ENCODE measurements at places on chromosomes 1 and 21. TPM values are rescaled to one million over a fixed set of nuclear protein-coding genes. Genes with fewer than 3 reads are reported as not detected.
A peak's percentile ranks its signal among the peaks of the same experiment; 100 is the strongest.

DNA sequence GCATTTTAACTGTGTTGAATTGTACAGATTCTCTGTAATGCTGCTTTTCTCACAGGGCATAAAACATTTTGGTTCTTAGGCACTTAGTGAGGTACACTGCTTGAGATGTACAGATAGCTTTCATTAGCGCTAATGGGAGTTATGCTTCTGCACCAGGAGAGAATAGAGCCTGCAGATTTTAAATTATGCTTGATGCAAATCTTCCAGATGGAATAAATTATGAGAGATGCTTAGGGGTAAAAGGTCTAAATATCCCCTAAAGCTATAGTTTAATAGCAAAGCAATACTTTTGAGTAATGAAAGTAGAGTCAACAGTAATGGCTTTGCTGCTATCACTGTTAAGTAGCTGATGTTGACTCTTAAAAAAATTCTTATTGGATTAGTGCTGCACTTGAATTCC is 248.9 kb downstream of the S1PR1 start:
- H3K36me3 ChIP-seq, result no peaks in the 10 kb centered on the region
- no peak overlapping the region for H3K27ac ChIP-seq
- peaks cover 2% of the 10 kb centered on the region for H3K4me1 ChIP-seq
- H3K27me3 ChIP-seq, result no peaks in the 10 kb centered on the region
- no peak overlapping the region for H3K4me3 ChIP-seq
- DNase-seq, result no peak

DNA sequence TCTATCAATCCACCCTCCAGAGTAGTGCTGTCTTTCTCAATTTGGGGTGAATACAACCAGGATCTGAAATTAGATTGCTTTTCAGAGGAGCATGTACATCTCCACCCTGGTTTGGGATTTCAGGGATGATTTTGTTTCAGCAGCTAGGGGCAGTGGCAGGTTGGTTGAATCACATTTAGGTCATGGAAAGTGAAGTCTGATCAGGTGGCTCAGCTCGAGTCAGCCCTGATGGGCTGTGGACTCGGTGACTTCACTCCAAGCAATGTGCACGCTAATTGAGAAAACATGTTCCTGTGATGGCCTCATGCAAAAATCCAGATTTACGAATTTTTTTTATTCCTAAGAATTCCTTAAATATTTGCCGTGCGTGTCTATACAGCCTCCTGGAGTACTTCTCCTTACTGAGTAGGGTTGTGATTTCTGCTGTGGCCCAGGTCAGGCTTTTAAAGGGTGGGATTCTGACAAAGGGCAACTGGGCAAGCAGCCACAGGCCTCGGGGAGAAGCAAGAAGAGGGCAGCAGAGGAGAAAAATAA is 7.5 kb downstream of the NGF start:
- no peak overlapping the region for H3K4me3 ChIP-seq
- H3K36me3 ChIP-seq, result no peaks in the 10 kb centered on the region
- H3K27me3 ChIP-seq, result no peaks in the 10 kb centered on the region
- peak overlapping the region; percentile 65 for H3K27ac ChIP-seq

GRCh38 chr1:180646547-180646946 is 14.7 kb downstream of the XPR1 start:
- no peaks in the 10 kb centered on the region for H3K27me3 ChIP-seq
- H3K4me3 ChIP-seq, result no peak overlapping the region
- no peaks in the 10 kb centered on the region for H3K4me1 ChIP-seq
- no peaks in the 10 kb centered on the region for H3K36me3 ChIP-seq
- no peak overlapping the region for H3K27ac ChIP-seq

DNA sequence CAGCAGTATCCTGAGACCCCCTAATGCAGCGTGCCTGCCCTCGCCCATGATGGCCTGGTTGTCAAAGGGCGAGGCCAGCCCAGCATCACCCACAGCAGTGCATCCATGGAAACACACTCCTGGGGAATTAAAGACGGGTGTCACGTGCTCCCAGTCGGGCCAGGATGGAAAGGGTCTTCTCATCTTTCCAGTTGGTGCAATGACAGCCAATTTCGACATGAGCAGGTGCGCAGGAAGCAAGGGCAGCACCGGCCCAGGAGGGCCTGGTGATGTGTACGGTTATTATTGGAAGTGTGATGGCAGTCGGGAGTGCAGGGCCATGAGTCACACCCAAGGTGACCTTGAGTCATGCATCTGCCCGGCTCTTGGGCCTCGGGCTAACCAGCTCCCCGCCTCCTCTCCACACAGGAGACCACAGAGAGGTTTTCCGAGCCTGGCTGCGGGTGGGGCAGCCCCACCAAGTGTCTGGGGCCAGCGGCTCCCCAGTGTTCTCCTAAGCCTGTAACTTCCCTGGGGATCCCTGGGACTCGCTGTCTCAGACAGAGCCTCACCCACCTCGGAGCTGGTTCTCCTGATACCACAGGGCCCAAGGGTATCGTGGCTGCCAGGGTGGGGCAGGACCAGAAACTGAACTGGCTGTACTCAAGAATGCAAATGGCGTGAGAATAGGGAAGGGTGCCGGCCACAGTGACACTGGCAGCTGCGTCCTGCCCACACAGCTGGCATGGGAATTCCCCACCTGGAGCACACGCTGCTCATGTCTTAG is 119.8 kb downstream of the SIK1 start:
- H3K27ac ChIP-seq, result peak overlapping the region; percentile 34
- no peak for DNase-seq
- H3K4me3 ChIP-seq, result no peak overlapping the region
- no peaks in the 10 kb centered on the region for H3K27me3 ChIP-seq
- H3K4me1 ChIP-seq, result peaks cover 8% of the 10 kb centered on the region

DNA sequence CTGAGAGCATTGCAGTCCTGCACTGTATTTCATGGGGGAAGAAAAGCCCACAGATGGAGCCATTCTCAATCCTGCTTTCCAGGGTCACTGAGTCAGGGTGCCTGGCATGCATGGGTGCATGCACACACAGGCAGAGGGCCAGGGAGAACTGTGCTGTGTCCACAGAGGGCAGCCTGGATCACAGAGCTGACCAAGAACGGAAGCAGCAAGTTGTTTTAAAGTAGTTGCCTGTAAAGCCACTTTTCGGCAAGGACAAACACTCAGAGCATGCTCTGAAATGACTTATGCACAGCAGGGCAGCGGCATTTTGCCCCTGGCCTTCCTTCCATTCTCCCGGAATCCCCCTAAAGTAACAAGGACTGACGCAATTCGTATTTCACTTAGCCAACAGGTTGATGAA is 3.6 kb downstream of the ERG start:
- DNase-seq, result no peak
- H3K27ac ChIP-seq, result no peak overlapping the region
- H3K4me1 ChIP-seq, result peaks cover 2% of the 10 kb centered on the region
- H3K27me3 ChIP-seq, result no peaks in the 10 kb centered on the region
- H3K4me3 ChIP-seq, result peak overlapping the region; percentile 8
- no peaks in the 10 kb centered on the region for H3K36me3 ChIP-seq

- no peaks in the 10 kb centered on the region for H3K36me3 ChIP-seq
- no peaks in the 10 kb centered on the region for H3K27me3 ChIP-seq
- no peaks in the 10 kb centered on the region for H3K4me1 ChIP-seq
These were observed 60.4 kb downstream of the B3GALT5 start for GRCh38 chr21:39673163-39673562.

The FNDC7 gene
- 0.13 TPM for total RNA-seq

The SPRR3 gene
- not detected for total RNA-seq

DNA sequence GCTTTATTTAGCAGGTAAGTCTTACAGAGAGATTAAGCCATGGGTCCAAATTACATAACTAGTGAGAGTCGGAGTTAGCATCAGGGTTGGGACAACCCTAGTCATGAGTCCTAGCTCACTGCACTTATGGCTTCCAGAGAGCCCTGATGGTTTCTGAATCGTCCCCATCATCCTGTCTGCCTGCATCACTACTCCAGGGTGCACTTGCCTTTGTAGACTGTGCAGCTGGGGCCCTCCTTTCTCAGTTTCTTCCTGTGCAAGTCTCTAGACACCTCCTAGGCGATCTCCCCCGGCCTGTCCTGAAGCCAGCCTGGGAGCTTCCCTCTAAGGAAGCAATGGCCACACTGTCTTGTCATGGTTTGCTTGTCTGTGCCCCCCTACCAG is 37.1 kb downstream of the KIAA0040 start:
- H3K4me3 ChIP-seq, result no peak overlapping the region
- no peak for DNase-seq
- H3K4me1 ChIP-seq, result no peaks in the 10 kb centered on the region
- no peak overlapping the region for H3K27ac ChIP-seq
- H3K36me3 ChIP-seq, result no peaks in the 10 kb centered on the region
- no peaks in the 10 kb centered on the region for H3K27me3 ChIP-seq

DNA sequence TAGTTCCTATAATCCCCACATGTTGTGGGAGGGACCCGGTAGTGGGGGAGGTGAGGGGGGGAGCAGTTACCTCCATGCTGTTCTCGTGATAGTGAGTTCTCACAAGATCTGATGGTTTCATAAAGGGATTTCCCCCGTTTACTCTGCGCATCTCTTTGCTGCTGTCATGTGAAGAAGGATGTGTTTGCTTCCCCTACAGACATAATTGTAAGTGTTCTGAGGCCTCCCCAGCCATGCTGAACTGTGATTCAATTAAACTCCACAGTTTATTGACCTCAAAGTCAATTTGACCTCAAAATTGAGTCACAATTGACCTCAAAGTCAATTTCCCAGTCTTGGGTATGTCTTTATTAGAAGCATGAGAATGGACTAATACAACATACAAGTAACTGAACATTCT is 19.7 kb downstream of the DPH5 start:
- no peaks in the 10 kb centered on the region for H3K36me3 ChIP-seq
- H3K4me3 ChIP-seq, result no peak overlapping the region
- no peak overlapping the region for H3K27ac ChIP-seq
- no peaks in the 10 kb centered on the region for H3K27me3 ChIP-seq

GRCh38 chr1:63843010-63843409 is 69.2 kb downstream of the ROR1 start:
- no peaks in the 10 kb centered on the region for H3K36me3 ChIP-seq
- H3K4me3 ChIP-seq, result no peak overlapping the region
- peaks cover 1% of the 10 kb centered on the region for H3K4me1 ChIP-seq
- no peak overlapping the region for H3K27ac ChIP-seq

- DNase-seq, result no peak
- no peak overlapping the region for H3K4me3 ChIP-seq
- H3K4me1 ChIP-seq, result no peaks in the 10 kb centered on the region
- H3K36me3 ChIP-seq, result no peaks in the 10 kb centered on the region
- H3K27me3 ChIP-seq, result no peaks in the 10 kb centered on the region
- no peak overlapping the region for H3K27ac ChIP-seq
These were observed 78.9 kb downstream of the RAP1GAP start for GRCh38 chr1:21590126-21590880.

- no peaks in the 10 kb centered on the region for H3K4me1 ChIP-seq
- H3K27me3 ChIP-seq, result no peaks in the 10 kb centered on the region
- DNase-seq, result no peak
- H3K27ac ChIP-seq, result no peak overlapping the region
- H3K4me3 ChIP-seq, result no peak overlapping the region
- H3K36me3 ChIP-seq, result no peaks in the 10 kb centered on the region
These were observed 258.7 kb upstream of the AJAP1 start for GRCh38 chr1:4395676-4396075.

The ZMYM4 gene
- 64.3 TPM for total RNA-seq

DNA sequence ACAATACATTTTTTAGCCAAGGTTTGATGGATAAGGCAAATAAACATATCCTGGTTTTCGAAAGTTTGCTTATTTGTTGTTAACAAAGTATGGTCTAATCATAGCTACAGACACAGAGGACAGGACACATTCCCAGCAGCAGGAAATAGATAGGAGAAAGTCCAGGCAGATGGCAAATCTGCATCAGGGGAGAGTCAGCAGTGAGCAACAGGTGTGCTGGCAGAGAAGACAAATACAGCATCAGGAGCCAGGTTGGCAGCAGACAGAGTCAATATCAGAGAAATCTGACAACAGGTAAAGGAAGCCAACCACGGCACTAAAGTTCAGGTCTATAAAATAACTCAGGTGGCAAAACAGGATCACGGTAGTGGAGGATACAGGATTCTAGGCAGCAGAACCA is 210.7 kb upstream of the PTBP2 start:
- no peaks in the 10 kb centered on the region for H3K4me1 ChIP-seq
- no peaks in the 10 kb centered on the region for H3K27me3 ChIP-seq
- no peak overlapping the region for H3K27ac ChIP-seq
- no peak overlapping the region for H3K4me3 ChIP-seq
- no peaks in the 10 kb centered on the region for H3K36me3 ChIP-seq

The SLC6A9 gene
- 1.1 TPM for total RNA-seq

The ZYG11B gene
- total RNA-seq, result 37.1 TPM

- no peaks in the 10 kb centered on the region for H3K36me3 ChIP-seq
- H3K27ac ChIP-seq, result no peak overlapping the region
- H3K4me1 ChIP-seq, result no peaks in the 10 kb centered on the region
- H3K4me3 ChIP-seq, result no peak overlapping the region
- no peaks in the 10 kb centered on the region for H3K27me3 ChIP-seq
- DNase-seq, result no peak
These were observed 35.7 kb upstream of the VAV3 start for GRCh38 chr1:108000620-108001111.

DNA sequence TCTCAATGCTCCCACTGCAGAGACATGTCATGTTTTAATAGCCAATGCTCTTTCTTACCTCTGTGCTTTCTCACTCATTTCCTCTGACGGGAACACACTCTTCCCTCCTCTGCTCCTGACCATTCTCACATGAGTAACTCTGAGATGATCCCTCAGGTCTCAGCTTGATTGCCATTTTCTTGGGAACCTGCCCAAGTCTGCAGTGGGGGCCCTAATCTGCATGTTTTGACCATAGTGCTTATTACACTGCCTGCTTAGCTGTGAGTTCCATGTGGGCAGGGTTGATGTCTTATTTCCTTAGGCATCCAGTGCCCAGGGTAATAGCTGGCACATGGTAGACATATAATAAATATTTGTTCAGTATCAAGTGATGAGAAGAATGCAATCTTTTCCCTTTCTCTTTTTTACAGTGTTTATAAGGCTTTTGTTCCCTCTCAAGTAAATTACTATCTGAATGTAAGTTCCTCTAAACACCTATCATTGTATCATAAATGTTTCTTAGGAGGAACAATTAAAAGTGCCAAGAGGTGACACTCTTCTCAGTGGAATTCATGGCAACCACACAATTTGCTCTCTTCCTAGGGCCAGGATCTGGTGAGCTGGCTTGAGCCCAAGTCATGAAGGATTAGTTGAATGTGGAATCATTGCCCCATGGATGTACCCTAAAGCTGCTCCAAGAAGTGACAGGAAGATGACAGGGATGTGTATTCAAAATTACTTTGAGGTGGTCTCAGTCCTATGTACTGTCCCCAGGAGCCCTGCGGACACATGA is 485.4 kb upstream of the USP24 start:
- no peak for DNase-seq
- no peak overlapping the region for H3K27ac ChIP-seq
- H3K4me3 ChIP-seq, result no peak overlapping the region
- H3K36me3 ChIP-seq, result no peaks in the 10 kb centered on the region

- H3K27me3 ChIP-seq, result no peaks in the 10 kb centered on the region
- H3K4me3 ChIP-seq, result no peak overlapping the region
- no peaks in the 10 kb centered on the region for H3K36me3 ChIP-seq
- no peak overlapping the region for H3K27ac ChIP-seq
- no peak for DNase-seq
These were observed 7.1 kb downstream of the NRDC start for GRCh38 chr1:51871351-51871975.

GRCh38 chr1:172549621-172550280 is 16.8 kb downstream of the SUCO start:
- H3K27me3 ChIP-seq, result no peaks in the 10 kb centered on the region
- no peak for DNase-seq
- H3K36me3 ChIP-seq, result no peaks in the 10 kb centered on the region
- H3K27ac ChIP-seq, result no peak overlapping the region
- H3K4me3 ChIP-seq, result no peak overlapping the region

- H3K36me3 ChIP-seq, result no peaks in the 10 kb centered on the region
- H3K27me3 ChIP-seq, result no peaks in the 10 kb centered on the region
- H3K4me1 ChIP-seq, result no peaks in the 10 kb centered on the region
- no peak overlapping the region for H3K27ac ChIP-seq
These were observed 19.7 kb downstream of the ARHGEF11 start for GRCh38 chr1:157025856-157026255.

- H3K27ac ChIP-seq, result peak overlapping the region; percentile 15
- no peaks in the 10 kb centered on the region for H3K27me3 ChIP-seq
- peak overlapping the region; percentile 21 for H3K4me3 ChIP-seq
- H3K4me1 ChIP-seq, result peaks cover 38% of the 10 kb centered on the region
- no peaks in the 10 kb centered on the region for H3K36me3 ChIP-seq
These were observed 21.8 kb downstream of the DHRS3 start for GRCh38 chr1:12596007-12596821.
